GM04503 (cell line): ENCODE measurements at places on chromosomes 7 and 10.

- no peak for DNase-seq
These were observed 63.6 kb upstream of the EFCAB10 start for GRCh38 chr7:105644937-105645336.

DNA sequence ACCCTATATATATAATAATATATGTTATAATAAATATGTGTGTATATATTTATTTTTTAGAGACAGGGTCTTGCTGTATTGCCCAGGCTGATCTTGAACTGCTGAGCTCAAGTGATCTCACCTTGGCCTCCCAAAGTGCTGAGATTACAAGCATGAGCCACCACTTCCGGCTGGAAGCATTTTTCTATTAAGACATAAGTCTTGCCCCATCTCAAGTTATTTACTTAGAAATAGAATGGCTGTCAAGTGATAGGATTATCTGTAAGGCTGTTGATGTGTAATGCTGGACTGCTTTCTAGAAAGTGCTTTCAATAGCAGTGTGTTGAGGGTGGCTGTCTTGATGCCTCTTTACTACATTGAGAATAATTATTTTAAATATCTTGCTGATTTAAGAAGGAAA is 65.2 kb downstream of the ZMYND11 start:
- no peak for DNase-seq

DNA sequence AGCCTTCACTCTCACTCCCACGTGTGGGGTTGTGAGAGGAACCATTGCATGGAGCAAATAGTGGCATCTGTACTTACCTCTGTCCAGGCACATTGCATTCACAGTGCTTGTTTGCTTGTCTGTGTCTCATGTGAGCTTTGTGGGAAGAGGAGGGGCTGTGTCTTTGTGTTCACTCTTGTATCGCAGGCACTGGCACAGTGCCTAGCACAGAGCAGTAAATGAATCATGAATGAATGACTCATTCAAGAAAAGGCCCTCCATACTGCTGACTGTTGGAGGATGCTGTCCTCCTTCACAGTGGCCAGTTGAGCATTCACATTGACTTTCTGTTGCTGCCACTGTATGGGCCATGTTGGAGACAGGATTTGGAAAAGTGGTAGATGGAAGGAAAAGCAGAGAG is 125.3 kb downstream of the SORCS3 start:
- no peak for DNase-seq

DNA sequence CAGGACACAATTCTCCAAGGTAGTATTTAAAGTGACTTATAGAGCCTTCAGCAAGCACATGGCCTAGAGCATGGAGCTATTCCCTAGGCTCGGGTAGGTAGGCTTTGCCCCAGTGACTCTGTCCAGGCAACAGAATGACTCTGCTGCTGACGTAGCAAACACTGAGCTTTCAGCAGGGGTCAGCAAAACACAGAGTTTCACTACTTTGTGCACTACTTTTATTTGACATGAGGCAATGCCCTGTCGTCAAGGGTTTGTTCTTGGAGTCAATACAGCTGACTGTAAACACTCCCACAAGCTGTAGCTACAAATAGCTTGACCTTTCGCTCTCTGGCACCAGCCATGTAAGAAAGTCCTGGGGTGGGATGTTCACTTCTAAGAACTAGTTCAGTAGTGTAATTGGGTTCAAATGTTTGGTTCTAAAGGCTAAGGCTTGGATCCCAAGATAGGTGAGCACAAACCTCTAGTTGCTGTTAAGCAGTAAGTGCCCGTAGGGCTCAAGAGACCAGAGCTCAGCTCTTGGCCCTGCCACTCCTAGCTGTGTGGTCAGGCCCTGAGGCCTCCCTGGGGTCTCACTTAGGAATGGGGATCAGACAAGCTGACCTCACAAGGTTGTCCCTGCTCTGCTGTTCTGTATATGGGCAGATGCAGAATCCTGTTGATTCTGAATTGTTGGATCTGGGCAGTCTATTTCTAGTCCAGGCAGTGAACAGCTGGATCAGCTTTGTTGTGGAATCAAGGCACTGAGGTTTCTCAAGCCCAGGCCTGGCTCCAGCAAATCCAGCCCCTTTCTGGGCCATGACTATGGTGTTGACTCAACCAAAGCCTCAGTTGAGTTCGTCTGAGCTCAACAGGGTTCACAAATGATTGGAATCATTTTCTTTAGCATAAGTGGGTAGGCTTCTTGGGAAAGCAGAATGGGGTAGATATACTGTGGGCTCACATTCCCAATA is 10.7 kb downstream of the NODAL start:
- DNase-seq, result peak; percentile 21

- DNase-seq, result no peak
These were observed 23.9 kb downstream of the AQP1 start for GRCh38 chr7:30935569-30935877.

DNA sequence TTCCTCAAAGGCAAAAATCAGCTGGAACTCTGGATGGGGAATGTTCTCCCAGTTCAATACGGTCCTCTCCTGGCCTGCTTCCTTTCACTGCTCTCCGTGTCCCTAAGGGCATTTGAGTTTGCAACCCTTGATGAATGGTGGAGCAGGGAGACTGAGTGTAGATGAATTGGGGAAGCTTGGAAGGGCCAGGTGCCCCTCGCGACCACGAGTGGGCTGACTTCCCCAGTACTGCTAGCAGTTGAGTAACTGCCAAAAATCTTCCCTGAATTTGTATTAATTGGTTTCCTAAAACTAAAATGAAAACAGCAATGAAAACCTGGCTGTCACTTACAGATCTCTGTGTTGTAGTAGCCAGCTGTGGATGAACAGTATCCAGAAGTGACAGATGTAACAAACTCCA is 13.6 kb downstream of the IRF5 start:
- no peak for DNase-seq

GRCh38 chr7:17305387-17306171 is 7.1 kb downstream of the AHR start:
- DNase-seq, result no peak

GRCh38 chr7:102436118-102436517 is 2.7 kb downstream of the ORAI2 start:
- DNase-seq, result no peak

GRCh38 chr10:8435186-8436055 is 380.9 kb downstream of the GATA3 start:
- no peak for DNase-seq

- no peak for DNase-seq
These were observed 143.1 kb downstream of the WDR37 start for GRCh38 chr10:1199345-1199673.

- DNase-seq, result no peak
These were observed 54.4 kb downstream of the MCMBP start for GRCh38 chr10:119817991-119818888.
